ENCODE measurements at places on chromosomes 7 and 10. TPM values are rescaled to one million over a fixed set of nuclear protein-coding genes. Genes with fewer than 3 reads are reported as not detected.

DNA sequence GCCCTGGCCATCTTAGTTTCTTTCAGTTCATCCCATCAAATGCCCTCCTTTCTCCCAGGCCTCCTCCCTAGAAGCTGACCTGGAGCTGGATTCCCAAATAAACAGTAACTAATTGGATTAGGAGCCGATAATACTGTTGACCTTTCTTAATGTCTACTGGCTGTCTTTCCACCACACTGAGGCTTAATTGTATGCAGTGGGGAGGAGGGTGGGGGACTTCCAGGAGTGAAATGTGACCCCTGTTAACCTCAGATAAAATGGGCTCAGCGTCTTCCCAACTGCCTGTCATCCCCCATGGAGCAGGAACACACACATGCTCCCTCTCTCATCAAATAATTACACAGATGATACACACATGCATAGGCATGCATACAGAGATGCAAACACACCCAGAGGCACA lies 53.7 kb upstream of the LBX1 start:
- DNase-seq, result no peak

- no peak for DNase-seq
These were observed 222.3 kb downstream of the LRMDA start for GRCh38 chr10:75653761-75654160.

PTPRN2 gene
- 1.1 TPM for total RNA-seq

GRCh38 chr10:98619446-98619845 lies 172.7 kb upstream of the HPS1 start:
- DNase-seq, result no peak

WEE2 gene
- total RNA-seq, result not detected

TNPO3 gene
- total RNA-seq, result 53.3 TPM

PTPRZ1 gene
- total RNA-seq, result not detected

SLC18A2 gene
- total RNA-seq, result not detected

- no peak for DNase-seq
These were observed 61.6 kb upstream of the RNF32 start for GRCh38 chr7:156578978-156579430.

- DNase-seq, result no peak
These were observed 258.2 kb downstream of the MAD1L1 start for GRCh38 chr7:1974290-1975101.

DNA sequence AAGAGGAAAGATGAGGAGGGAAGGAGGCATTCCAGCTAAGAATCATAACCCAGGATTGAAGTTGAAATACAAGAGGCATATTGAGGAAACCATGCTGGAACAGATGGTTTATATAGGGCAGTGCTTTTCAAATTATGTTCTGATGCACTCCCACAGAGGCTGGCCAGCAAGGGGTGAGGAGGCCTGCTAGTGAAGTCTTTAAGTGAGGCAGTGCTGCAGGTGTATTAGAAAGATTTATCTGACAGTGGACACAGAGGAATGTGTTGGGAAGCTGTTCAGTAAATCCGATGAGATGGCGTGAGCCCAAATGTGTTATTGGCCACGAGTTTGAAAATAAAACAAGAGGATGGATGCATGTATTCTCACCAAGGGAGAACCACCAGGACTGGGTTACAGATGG lies 28.6 kb downstream of the REEP3 start:
- no peak for DNase-seq

DNA sequence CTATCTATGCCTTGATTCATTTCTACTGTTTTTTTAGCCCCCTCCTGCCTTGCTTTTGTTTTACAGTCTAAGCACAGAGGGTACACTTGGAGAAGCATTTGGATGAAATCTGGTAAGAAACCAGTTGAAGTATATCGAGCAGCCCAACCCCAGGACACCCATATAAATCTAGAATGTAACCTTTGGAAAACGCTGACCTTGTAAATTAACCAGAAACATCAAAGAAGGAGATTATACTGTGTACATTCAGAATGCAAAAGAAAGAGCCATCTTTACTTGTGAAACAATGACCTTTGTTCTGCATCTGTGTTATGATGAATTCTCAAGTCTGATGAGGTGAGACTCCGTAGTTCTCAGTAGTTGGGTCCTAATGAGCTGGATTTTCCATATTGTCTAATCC lies 49.3 kb upstream of the RAB18 start:
- DNase-seq, result no peak

NUTM2D gene
- 2.7 TPM for total RNA-seq

DNA sequence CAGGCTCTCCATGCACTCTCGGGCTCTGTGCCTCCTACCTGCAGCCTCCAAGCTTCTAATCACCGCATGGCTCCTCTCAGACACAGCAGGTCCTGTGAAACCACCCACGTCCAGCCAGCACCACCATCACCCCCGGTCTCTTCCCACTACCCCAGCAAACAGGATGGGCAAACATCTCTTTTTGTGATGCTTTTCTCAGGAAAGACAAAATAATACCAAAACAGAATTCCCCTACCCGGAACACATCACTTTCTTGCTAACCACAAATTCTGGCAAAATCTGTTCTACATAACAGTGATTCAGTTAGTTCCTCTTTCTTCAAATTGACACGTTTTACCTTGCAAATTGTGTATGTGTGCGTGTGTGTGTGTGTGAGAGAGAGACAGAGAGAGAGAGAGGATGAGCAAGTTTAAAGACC lies 6.5 kb downstream of the SNX8 start:
- DNase-seq, result no peak

- DNase-seq, result no peak
These were observed 31.9 kb upstream of the GUSB start for GRCh38 chr7:66013938-66014337.

Data from activated T-helper 2 cell treated with anti-CD3 and anti-CD28 coated beads, Interferon-gamma antibody, Interleukin-2, Interleukin-4, amounts not matched to agents 10 μg/mL and 5 μg/mL and 100 μg/mL, durations not matched to agents 14 hours and 24 hours and 36 hours (primary cell).